PC-9 (cell line): ENCODE measurements at places on chromosomes 6 and 20. TPM values are rescaled to one million over a fixed set of nuclear protein-coding genes. Genes with fewer than 3 reads are reported as not detected.

Gene ADGRB3
- not detected in 2 replicates for total RNA-seq

DNA sequence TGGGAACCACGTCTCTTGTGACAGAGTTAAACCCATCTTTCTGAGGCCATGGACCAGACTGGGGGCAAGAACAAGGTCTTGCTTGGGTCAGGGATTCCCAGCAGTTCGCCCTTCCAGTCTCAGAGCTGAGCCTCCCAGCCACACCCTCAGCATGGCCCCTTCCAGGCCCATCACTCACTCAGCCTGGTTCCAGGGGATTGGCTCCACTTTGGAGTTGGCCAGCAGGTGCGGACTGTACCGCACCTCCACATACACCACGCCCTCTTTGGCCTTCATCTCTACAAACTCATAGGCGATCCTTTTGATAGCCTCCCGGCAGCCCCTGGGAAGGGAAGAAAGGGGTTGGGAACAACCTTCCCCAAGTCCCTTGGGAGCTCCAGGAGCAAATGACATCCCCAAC, 25.2 kb downstream of the ADA start:
- H3K4me1 ChIP-seq, result no peaks in the 10 kb centered on the region
- no peaks in the 10 kb centered on the region for H3K36me3 ChIP-seq
- no peak overlapping the region for H3K27ac ChIP-seq
- no peak overlapping the region for H3K4me3 ChIP-seq

GRCh38 chr6:46684771-46685170, 2.9 kb upstream of the TDRD6 start:
- no peak overlapping the region for H3K4me3 ChIP-seq
- H3K4me1 ChIP-seq, result 0 out of 2 replicates have a peak, but pooled peaks cover 10% of the 10 kb centered on the region

DNA sequence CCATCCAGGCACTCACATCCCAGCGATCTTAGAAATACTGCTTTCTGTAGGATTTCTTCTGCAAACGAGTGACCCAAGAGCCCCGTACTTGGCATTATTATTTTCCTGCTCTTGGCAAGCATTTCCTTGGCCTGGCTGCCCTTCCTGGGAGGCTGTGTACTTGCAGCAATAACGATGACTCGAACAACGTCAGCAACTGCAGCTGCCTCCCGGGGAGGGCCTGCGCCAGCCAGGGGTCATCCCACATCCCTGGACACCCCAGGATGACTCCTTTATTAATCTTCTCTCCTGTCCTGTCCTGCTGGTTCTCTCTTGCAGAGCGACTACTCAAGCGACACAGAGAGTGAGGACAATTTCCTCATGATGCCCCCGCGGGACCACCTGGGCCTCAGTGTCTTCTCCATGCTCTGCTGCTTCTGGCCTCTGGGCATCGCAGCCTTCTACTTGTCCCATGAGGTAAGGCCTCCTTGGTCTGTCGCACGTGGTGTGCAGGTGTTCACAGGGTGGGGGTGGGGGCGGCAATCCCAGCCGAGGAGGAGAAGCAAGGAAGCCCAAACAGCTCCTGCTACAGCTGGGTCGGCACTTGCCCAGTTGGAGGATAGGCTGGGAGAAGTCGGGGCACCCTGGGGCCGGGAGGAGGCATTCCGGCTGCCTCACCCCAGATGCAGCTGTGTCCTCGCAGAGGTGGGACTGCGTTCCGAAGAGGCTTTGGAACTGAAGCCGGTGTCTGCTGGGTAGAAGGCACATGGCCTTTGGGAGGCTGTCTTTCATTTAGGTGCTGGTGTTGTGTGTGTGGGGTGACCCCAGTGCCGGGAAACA, 115.3 kb downstream of the SYNDIG1 start:
- no peaks in the 10 kb centered on the region for H3K36me3 ChIP-seq
- H3K27me3 ChIP-seq, result no peaks in the 10 kb centered on the region
- H3K4me3 ChIP-seq, result no peak overlapping the region
- DNase-seq, result no peak

Gene OR2B6
- total RNA-seq, result 1.5 and 1.6 TPM in 2 replicates

GRCh38 chr6:102039441-102039840, 645.9 kb downstream of the GRIK2 start:
- no peak overlapping the region for H3K4me3 ChIP-seq
- no peak overlapping the region for H3K27ac ChIP-seq
- H3K27me3 ChIP-seq, result no peaks in the 10 kb centered on the region
- no peak for DNase-seq
- no peaks in the 10 kb centered on the region for H3K36me3 ChIP-seq
- H3K4me1 ChIP-seq, result no peaks in the 10 kb centered on the region

Gene GSTA3
- total RNA-seq, result not detected in 2 replicates

DNA sequence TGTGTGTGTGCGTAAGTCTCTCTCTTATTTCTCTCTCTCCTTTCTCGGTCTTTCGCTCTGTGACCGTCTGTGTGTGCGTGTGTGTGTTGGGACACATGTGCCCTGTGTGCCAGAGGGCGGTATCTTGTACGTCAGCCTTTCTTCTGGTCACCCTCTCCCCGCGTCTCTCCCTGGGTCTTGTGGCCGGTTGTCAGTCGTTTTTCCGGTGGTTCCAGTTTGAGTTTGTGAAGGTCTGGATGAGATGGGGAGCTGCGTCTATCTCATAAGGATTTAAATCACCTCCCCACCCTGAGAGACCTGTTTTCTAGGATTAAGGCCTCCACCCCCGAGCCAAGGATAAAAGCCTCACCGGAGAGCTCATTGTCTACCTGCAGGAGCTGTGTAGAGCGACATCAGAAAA, 295.5 kb upstream of the ZNF337 start:
- no peak overlapping the region for H3K27ac ChIP-seq
- H3K27me3 ChIP-seq, result no peaks in the 10 kb centered on the region
- no peaks in the 10 kb centered on the region for H3K36me3 ChIP-seq
- no peak for DNase-seq
- H3K4me1 ChIP-seq, result no peaks in the 10 kb centered on the region

GRCh38 chr6:143180826-143181225, 120.1 kb downstream of the AIG1 start:
- no peak overlapping the region for H3K27ac ChIP-seq
- H3K36me3 ChIP-seq, result peaks cover 3% of the 10 kb centered on the region; the same call in 1 of the 2 replicates
- no peaks in the 10 kb centered on the region for H3K27me3 ChIP-seq
- DNase-seq, result no peak
- H3K4me3 ChIP-seq, result no peak overlapping the region
